ENCODE measurements at places on chromosomes 2 and 18.

DNA sequence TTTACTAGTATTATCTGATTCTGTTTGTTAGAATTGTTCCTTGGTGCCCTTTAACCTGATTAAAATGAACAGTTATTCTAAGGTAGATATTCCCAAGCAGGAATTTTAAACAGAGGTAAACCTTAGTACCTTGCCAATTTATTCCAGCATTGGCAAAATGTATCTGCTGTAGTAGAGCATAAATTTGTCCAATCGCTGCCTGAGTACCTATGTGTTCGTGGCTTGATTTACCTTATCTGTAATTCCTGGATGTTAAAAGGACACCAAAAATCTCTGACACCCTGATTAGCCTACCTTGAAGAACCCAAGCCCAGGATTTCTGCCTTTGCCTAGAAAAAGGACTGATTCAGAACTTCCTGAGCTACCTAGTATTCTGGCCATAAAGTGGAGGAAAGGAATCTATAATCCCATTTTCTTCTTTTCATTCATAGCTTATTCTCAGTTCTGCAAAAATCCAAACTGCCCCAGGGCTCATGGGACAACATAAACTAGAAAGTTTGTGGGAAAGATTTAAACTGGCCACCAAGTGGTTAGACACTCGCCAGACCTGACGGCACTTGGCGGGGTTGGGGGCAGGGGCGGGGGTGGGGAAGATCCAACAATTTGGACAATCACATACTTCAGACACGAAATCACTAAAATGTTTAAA is 16.2 kb upstream of the ZCCHC2 start:
- DNase-seq = no peak

- DNase-seq = peak; percentile 56
Measured at GRCh38 chr18:12271376-12272235, 17.4 kb downstream of the CIDEA start.

- DNase-seq = no peak
Measured at GRCh38 chr2:86480105-86480504, 38.9 kb downstream of the KDM3A start.

DNA sequence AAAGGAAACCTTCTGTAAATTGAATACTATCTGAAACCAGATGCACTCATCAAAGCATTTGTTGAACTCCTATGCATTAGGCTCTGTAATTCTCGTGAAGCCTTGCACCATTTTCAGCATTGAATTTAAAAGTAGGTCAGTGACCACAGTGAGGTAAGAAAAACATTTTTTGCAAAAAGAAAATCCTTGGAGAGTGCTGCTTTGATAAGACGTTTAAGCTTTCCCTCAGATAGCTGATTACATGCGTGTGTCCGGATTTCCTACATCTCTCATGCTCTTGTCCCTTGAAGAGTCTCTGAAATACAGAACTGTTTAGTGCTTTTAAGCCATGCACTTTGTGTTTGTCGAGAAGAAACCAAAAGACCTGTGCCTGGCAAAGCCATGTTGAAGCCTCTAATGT is 113.6 kb downstream of the FMNL2 start:
- DNase-seq = no peak

- DNase-seq = no peak
Measured at GRCh38 chr2:53750041-53750768, 17.4 kb upstream of the CHAC2 start.

DNA sequence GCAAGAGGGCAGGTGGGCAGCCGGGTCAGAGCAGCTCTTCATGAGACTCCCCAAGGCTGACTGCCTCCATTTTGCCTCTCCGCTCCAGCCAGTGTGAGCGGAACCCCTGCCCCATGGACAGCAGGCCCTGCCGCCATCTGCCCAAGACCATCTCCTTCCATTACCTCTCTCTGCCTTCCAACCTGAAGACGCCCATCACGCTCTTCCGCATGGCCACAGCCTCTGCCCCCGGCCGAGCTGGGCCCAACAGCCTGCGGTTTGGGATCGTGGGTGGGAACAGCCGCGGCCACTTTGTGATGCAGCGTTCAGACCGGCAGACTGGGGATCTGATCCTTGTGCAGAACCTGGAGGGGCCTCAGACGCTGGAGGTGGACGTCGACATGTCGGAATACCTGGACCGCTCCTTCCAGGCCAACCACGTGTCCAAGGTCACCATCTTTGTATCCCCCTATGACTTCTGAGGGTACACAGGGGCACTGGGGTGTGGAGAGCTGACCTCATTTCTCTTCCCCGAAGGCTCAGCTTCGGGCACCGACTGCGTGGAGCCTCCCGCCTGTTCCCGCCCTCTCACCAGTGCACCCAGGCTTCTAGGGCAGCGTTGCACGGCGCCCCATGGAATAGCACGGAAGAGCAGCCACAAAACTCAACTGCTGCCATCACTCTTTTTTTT is 49.0 kb downstream of the FBLN7 start:
- DNase-seq = no peak

DNA sequence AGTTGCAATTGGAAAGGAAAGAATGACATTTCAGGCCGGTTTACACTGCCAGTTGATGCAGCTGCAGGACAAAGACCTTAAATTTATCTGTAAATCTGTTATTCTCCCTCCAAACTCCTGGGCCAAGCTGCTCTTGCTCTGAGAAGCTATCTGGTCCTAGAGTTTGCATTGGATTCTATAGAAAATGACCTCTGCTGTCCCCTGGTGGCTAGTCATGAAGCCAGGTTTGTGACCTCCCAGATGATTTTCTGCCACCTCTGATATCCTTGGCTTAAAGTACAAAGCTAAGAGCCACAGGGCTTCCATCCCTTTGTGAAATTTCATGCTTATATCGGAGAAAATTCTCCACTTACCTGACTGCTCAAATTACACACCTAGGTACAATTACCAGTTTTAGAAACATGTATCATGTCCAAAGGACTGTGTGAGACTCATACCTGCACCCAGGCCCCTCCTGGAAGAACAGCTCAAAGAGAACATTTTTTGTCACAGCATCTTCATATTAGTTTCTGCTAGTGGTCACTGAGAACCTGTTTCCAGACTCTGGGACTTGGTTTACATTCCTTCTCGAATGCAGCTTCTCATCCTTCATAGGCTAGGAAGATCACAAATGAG is 28.9 kb upstream of the IER3IP1 start:
- no peak for DNase-seq

- no peak for DNase-seq
Measured at GRCh38 chr18:31120594-31120993, 18.4 kb upstream of the DSC2 start.

- DNase-seq = no peak
Measured at GRCh38 chr2:66436581-66437001, 1.7 kb downstream of the MEIS1 start.

- DNase-seq = no peak
Measured at GRCh38 chr2:209988010-209988409, 14.4 kb upstream of the RPE start.

- no peak for DNase-seq
Measured at GRCh38 chr18:53665701-53666100, 558.8 kb downstream of the MBD2 start.

DNA sequence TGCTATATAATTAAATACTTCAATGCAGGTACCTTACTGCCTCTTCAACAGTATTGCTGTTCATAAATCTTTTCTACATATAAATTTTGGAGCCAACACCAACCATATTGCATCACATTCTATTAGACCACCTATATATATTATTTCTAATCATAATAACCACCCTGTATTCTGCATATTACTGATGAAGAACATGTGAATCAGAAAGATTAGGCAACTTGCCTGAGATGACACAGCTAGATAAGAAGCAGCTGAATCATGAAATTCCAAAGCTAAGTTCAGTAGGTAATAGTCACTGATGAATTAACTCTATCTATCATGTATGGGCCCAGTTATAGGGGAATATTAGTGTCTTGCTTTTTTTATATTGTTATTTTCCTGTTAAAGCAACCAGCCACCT is 161.8 kb downstream of the AGPS start:
- DNase-seq = no peak

- no peak for DNase-seq
Measured at GRCh38 chr2:240112914-240113690, 23.0 kb downstream of the COPS9 start.

DNA sequence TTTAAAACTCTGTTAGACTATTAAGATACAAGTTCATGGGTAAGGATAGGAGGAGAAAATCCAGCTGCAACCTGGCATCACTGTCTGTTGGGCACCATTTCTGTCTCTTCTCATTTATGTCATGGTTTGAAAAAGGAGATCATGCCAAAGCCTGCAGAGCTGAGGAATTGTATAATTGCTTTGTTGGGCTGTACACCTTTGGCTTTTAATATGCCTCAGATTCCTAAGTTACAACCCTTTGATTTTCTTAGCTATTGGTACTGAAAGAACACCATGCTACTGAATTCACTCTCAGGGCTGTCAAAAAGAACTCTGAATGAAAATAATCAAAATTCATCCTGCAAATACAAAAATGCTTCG is 174.3 kb downstream of the ACKR3 start:
- no peak for DNase-seq

DNA sequence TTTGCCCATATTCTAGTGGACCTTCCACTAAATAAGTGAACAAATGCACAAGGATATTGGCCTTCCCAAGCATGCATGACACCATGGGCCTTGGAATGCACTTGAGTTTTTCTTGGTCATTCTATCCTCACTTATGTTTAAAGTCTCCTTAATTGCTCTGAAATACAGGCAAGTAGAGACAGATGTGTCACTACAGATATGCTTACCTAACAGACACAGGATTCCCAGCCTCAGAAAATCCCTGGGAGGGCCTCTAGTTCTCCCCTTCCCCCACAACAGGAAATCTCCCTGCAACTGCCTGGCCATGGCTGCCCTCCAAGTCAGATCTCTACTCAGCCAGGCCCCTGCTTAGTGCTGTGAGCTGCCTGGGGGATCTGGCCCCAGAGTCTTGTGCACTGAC is 445.2 kb downstream of the IRS1 start:
- DNase-seq = no peak

DNA sequence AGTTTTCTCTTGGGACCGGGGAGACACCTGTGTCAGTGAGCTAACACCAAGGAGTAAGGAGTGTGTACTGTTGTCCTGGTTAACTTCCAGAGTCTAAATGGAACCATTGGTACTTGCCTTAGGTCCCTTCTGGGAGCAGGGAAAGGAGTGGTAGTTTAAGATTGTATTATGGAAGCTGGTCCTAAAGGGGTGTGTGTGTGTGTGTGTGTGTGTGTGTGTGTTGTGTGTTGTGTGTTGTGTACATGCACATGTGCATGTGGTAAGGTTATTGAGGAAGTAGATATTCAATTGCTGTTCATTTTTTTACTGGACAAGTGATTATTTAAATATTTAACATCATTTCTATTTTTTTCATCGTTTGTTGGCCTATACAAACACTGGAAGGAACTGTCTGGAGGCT is 1.4 kb downstream of the APLF start:
- no peak for DNase-seq

- no peak for DNase-seq
Measured at GRCh38 chr2:232587512-232587911, 37.0 kb downstream of the EIF4E2 start.

GRCh38 chr2:10787176-10787968 is 25.2 kb downstream of the PDIA6 start:
- no peak for DNase-seq

DNA sequence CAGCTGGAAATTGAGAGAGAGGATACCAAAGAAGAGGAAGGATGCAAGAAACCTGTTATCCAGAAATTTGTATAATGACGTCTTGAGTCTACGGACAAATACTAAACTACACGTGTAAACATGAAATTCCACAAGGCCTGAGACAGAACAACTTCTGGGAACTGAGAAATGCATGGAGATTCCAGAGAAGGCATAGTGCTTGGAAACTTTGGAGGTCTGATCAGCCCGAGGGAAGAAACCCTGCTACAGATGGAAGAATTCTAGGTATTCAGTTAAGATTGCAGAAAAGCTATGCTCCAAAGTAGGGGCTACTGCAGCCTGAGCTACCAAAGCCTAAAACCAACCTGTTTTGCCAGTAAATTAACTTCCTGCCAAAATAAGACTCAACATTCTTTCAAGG is 120.4 kb downstream of the PDCL3 start:
- no peak for DNase-seq

GRCh38 chr2:8922431-8922830 is 81.1 kb downstream of the MBOAT2 start:
- no peak for DNase-seq

Measured in urinary bladder (tissue), 4 donors.